ENCODE measurements at places on chromosomes 6 and 20.

DNA sequence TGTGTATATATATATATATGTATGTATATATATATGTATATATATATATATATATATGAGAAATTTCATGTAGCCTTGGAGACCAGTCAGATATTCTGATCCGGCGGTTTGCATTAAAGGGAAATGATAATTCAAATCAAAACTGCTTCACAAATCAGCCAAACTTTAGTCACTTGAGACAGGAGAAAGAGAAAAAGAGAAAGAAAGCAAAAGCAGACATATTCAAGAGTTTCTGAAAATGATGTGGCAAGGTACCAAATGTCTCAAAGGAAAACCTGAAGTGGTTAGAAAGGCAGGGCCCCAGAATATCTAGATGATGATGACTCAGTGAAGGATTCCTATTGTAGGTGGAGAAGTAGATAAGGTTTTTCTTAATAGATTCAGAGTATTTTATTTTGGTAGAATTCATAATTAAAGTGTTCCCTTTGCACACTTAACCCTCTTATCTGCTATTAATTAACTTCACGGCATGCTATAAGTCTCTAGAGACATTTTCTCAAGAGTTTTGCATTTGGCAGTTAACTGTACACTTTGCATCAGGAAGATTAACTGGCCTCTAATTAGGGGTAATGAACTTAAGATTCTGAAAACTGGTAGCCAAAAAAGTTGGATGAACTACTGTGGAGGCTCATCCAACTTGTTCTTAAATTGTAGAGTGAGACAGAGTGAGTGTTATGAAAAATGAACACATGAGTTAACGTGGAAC is 50.1 kb upstream of the ASF1A start:
- no peak for DNase-seq

DNA sequence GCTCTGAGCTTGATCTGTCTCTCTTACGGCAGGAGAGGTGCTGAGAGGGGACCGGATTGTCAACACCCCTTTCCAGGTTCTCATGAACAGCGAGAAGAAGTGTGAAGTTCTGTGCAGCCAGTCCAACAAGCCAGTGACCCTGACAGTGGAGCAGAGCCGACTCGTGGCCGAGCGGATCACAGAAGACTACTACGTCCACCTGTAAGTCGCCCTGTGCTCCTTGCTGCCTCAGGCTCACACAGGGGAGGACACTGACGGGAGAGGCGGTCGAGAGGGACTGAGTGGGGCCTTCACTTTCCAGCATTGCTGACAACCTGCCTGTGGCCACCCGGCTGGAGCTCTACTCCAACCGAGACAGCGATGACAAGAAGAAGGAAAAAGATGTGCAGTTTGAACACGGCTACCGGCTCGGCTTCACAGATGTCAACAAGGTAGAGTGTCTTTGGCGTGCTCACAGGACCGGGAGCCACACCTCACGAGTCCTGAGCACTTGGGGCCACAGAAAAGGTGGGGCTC is 32.0 kb downstream of the TM9SF4 start:
- no peak for DNase-seq

DNA sequence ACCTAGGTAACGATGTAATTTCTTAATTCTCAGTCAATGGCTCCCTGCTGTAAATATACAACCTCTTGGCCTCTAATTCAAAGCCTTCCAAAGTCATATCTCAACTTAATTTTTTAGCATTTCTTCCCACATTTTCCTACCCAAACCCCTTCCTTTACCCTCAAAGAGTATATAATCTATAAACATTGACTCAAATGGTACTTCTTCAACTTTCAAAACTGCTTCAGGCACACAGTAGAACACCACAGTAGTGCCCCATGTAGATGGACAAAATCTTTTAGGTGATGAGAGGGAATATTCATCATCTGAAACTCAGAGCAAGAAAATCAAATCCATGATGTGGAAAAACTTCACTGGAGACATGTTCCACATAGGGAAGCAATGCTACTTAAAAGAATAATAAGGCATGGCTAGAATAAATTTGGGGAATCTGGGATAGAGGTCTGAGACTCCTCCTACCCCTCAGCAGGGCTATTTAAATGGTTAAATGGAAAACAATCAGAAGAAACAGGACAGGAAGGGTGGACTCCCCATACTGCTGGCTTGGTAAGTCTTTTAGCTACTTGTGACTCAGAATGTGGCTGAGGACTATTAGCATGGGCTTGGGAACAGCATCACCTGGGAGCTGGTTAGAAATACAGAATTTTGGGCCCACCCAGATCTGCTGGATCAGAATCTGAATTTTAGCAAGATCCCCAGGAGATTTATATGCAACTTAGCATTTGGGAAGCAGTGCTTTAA is 6.4 kb downstream of the SLC22A2 start:
- no peak for DNase-seq

DNA sequence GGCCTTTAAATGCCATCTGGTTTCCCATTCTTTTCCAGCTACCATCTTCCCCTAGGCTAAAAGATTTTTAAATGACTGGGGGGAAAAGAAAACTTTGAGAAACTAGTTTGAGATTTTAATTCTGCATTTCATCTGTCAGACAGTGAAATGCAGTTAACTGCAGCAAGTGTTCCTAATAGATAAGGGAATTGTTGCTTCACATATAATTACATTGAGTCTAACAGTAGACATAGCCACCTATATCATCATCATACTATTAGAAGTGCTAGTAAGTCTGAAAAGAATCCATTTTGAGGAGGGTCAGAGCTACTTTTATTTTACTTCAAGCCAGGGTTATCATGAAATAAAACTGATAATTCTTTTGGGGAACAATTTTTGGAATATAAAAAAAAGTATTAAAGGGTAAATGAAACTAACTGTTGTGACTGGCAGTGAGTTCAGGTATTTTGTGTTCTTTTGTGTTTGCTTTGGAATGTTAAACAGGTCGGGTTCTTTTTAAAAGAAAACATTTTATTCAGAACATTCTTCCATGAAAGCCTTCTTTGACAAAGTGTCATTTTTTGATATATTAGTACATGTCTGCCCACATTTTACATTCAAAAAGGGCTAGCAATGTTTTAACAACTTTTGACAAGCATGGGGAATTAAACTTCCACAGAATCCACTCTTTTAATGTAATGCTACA is 170.1 kb downstream of the HS3ST5 start:
- DNase-seq, result no peak

GRCh38 chr20:37366743-37367142 is 20.8 kb downstream of the SRC start:
- no peak for DNase-seq

DNA sequence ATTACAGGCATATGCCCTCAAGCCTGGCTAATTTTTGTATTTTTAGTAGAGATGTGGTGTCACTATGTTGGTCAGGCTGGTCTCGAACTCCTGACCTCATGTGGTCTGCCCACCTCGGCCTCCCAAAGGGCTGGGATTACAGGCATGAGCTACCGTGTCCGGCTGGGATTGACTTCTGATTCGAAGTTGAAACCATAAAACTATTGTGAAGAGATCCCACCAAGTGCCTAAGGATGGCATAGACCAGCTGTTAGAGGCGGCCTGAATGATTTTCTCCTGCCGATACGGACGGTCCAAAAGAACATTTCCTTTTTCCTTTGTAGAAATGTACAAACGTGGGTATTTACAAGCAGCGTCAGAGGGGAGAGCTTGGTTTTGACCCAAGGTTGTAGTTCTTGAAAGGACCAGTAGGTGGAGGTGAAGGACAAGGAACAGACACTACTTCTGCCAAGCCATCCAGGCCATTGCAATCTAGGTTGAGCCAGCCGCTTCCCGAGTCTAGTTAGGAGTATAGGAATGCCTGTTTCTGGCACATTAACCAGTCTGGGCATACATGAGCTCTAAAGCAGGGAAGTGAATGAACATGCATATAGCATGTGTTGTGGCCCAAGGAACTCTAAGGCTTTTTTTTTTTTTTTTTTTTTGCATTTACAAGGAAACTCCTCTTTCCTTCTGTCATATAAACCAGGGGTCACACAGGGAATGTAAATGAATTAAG is 29.0 kb downstream of the MOCS3 start:
- no peak for DNase-seq

DNA sequence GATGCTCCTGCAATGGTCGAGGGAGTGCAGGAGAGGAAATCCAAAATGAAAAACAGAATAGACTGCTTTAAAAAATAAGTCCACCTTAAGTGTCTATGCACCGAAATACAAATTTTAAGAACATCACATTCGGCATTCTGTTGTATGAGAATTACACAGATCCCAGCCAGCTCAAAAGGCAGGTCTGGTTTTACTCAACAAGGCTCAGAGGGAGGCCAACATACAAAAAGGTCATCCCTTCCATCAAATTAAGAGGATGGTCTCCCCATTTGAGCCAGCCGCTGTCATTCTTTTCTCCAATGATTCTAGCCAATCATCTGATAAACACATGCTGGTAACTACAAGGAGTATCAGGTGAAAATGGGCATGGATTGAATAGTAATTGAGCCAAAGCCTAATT is 7.9 kb downstream of the ATXN1 start:
- DNase-seq, result no peak

GRCh38 chr6:69339163-69339550 is 457.7 kb downstream of the LMBRD1 start:
- no peak for DNase-seq

GRCh38 chr20:36236786-36237121 is 476 bp downstream of the AAR2 start:
- DNase-seq, result no peak

DNA sequence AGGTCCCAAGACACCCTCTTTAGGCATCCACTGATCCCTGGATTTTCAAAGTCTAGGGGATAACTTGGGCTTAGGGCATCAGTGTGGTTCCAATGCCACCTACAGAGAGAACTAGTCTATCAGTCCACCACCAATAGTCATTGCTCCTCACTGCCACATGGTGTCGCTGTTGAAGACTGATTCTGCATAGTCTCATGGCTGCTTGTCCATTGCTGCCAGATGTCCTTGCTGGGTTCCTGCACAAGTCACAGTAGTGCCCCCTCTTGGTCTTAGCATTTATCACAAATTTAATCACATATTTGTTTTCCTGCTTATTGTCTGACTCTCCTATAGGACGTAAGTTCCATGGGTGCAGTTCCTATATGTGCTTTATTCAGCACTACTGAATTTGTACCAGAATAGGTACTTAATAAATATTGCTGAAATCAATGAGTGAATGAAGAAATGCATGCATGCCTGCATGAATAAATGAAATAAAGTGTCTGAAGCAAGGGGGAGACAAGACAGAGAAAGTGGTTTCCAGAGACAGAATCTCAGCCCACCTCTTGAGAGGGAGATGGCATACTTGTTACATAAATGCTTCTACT is 45.9 kb upstream of the RALY start:
- no peak for DNase-seq

DNA sequence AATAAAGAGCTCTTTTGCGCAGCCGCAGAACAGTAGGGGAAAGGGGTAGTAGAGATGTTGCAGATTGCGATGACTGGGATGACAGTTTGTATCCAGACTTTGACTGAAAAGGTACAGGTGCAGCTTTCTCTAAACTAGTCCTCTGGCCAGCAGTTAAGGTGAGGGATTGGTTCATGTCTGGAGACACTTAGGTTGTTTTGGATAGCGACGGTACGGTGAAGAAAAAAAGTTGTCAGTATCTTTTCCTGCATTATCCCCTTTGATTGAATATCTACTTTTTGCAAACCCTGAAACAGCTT is 537 bp downstream of the PRR3 start:
- no peak for DNase-seq

DNA sequence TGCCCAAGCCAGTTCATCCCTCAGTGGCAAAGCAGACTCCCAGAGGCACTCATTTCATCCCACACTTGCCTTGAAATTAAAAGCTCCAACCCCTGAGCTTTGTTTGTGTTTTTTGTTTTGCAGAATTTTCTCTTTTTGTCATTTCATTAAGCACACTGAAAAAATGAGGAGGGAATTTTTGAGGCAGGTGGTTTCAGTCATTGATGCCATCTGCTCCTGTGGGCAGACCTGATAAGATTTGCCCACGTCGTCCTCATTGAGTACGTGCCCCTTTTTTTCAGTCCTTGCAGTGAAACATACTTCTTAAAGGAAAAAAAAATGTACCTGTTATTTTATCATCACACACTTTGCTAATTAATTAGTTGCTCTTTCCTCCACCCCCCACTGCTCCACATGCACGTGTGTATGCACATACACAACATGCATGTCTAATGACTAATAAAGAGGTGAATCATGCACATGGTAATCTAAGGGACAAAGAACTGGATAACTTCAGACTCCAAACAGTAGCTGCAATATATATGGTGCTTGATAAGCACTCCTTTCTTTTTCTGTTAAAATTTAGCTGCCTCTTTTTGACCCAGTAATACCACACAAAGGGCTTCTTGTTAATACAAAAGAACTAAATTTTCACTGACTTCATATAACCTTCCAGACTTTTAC is 102.1 kb upstream of the TMEM181 start:
- DNase-seq, result no peak

GRCh38 chr6:89830170-89830809 is 610 bp downstream of the CASP8AP2 start:
- DNase-seq, result no peak

- DNase-seq, result no peak
Observed at GRCh38 chr6:27280064-27280539, 32.0 kb downstream of the POM121L2 start.

- DNase-seq, result no peak
Observed at GRCh38 chr6:138833816-138834539, 38.1 kb downstream of the ECT2L start.

DNA sequence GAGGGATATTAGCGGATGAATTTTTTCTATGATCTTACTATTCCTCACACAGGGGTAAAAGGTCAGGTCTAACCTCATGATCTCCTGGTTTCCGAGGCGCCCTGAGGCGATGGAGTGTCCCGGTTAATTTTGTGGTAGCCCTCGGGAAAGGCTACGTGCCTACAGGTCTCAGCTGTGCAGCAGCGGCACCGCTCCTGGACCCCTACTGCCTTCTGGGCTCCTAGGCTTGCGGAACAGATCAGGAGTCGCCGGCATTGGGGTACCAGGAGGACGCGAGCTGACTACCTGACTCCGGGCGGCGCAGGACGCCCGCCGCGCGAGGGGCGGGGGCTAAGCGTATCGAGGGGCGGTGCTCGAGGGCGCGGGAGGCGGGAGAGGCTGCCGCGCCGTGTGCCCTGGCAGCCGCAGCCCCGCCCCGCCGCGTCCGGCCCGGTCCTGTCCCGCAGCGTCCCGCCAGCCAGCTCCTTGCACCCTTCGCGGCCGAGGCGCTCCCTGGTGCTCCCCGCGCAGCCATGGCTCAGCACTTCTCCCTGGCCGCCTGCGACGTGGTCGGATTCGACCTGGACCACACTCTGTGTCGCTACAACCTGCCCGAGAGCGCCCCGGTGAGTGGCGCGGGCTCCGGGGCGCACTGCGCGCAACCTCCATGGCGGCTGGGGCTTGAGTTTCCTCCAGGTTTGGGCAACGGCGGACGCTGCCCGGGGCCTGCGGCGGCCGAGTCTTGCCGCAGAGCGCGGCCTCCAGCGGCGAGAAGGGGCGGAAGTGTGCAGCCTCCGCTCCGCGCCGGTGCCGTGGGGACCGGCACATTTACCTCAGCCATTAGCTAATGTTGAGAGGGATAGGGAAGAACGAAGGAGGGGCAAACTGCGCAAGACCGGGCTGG is at the start of gene NT5DC1:
NT5DC1 (plus strand) TSS at position 435 of the 883 bp plus-strand sequence; CDS start at position 513, 78 bp downstream.
- DNase-seq, result no peak

- no peak for DNase-seq
Observed at GRCh38 chr6:125165776-125166175, 12.2 kb downstream of the TPD52L1 start.

- no peak for DNase-seq
Observed at GRCh38 chr20:17327185-17328148, 100.6 kb downstream of the PCSK2 start.

GRCh38 chr6:48090546-48090945 is 20.5 kb downstream of the PTCHD4 start:
- no peak for DNase-seq

- DNase-seq, result no peak
Observed at GRCh38 chr6:109087661-109088264, 6.9 kb downstream of the SESN1 start.

GRCh38 chr20:48766961-48767960 is 60.5 kb downstream of the PREX1 start:
- no peak for DNase-seq

Data from SIG-M5 (cell line).